A549 treated with RU486 at 1 μM for 4 hours (cell line): ENCODE measurements at places on chromosomes 2 and 18. TPM values are rescaled to one million over a fixed set of nuclear protein-coding genes. Genes with fewer than 3 reads are reported as not detected.

The ITGA4 gene
- 1.4 to 2.2 TPM (median 2.1 TPM) in 5 replicates for total RNA-seq

The TBR1 gene
- total RNA-seq = 0.09 to 0.14 TPM in 2 of 5 replicates, not detected in the others

The PLGLB1 gene
- total RNA-seq = 0.37 to 1.5 TPM (median 0.84 TPM) in 5 replicates

The RTP5 gene
- not detected in 5 replicates for total RNA-seq

The SLC11A1 gene
- total RNA-seq = 0.16 to 0.27 TPM (median 0.21 TPM) in 5 replicates

The MCEE gene
- total RNA-seq = 9.7 to 14.7 TPM (median 12.2 TPM) in 5 replicates

The CROCC2 gene
- total RNA-seq = not detected in 5 replicates

The SLC40A1 gene
- total RNA-seq = 2.1 to 4.2 TPM (median 3.3 TPM) in 5 replicates

The SLC35F6 gene
- 36.2 to 45.2 TPM (median 40.6 TPM) in 5 replicates for total RNA-seq

The CXCR1 gene
- total RNA-seq = not detected in 5 replicates

The RNF125 gene
- total RNA-seq = 0.23 to 0.59 TPM (median 0.26 TPM) in 5 replicates

The NETO1 gene
- total RNA-seq = not detected in 5 replicates

The CHRNG gene
- total RNA-seq = not detected in 5 replicates

The SNORC gene
- 5.3 to 15.8 TPM (median 9.8 TPM) in 5 replicates for total RNA-seq

The APOB gene
- 0.39 TPM in 1 of 5 replicates, not detected in the others for total RNA-seq

The SP110 gene
- total RNA-seq = 6.2 to 8.0 TPM (median 6.7 TPM) in 5 replicates

The SERPINB2 gene
- 0.17 TPM in 1 of 5 replicates, not detected in the others for total RNA-seq

The PROKR1 gene
- not detected in 5 replicates for total RNA-seq

The SLC38A11 gene
- total RNA-seq = not detected in 5 replicates

The DYNAP gene
- not detected in 5 replicates for total RNA-seq

The CCDC68 gene
- total RNA-seq = 0.92 to 3.9 TPM (median 3.4 TPM) in 5 replicates

The IL1B gene
- total RNA-seq = 0.34 to 0.58 TPM (median 0.41 TPM) in 4 of 5 replicates, not detected in the other

The CSRNP3 gene
- 0.27 TPM in 1 of 5 replicates, not detected in the others for total RNA-seq

The ZRANB3 gene
- total RNA-seq = 4.3 to 7.0 TPM (median 4.8 TPM) in 5 replicates

The NEB gene
- 0.17 to 0.47 TPM (median 0.37 TPM) in 5 replicates for total RNA-seq

The CASP8 gene
- 34.3 to 40.4 TPM (median 36.8 TPM) in 5 replicates for total RNA-seq

The LYPD1 gene
- 12.7 to 20.4 TPM (median 15.6 TPM) in 5 replicates for total RNA-seq

The NYAP2 gene
- not detected in 5 replicates for total RNA-seq

The PDE11A gene
- 0.19 to 0.61 TPM (median 0.47 TPM) in 5 replicates for total RNA-seq

The ZNF516 gene
- 2.6 to 4.5 TPM (median 3.1 TPM) in 5 replicates for total RNA-seq

The TTN gene
- under 0.01 TPM in 5 replicates for total RNA-seq

The CYP27A1 gene
- total RNA-seq = 0.10 to 0.18 TPM (median 0.17 TPM) in 5 replicates

The NGEF gene
- total RNA-seq = 15.4 to 20.7 TPM (median 16.8 TPM) in 5 replicates

The CYP27C1 gene
- total RNA-seq = 4.1 to 5.4 TPM (median 4.9 TPM) in 5 replicates

The SH3YL1 gene
- 8.3 to 11.8 TPM (median 9.0 TPM) in 5 replicates for total RNA-seq

The CABLES1 gene
- total RNA-seq = 12.2 to 14.0 TPM (median 13.3 TPM) in 5 replicates

The PER2 gene
- total RNA-seq = 2.9 to 4.6 TPM (median 3.6 TPM) in 5 replicates

The IL36G gene
- not detected in 5 replicates for total RNA-seq

The NEU4 gene
- total RNA-seq = 0.13 to 0.34 TPM (median 0.18 TPM) in 4 of 5 replicates, not detected in the other

The CD207 gene
- not detected in 5 replicates for total RNA-seq

The SERPINB4 gene
- total RNA-seq = 0.11 to 0.18 TPM (median 0.15 TPM) in 4 of 5 replicates, not detected in the other

The GYPC gene
- not detected in 5 replicates for total RNA-seq

The CNDP1 gene
- total RNA-seq = not detected in 5 replicates

The MREG gene
- 5.3 to 6.8 TPM (median 5.7 TPM) in 5 replicates for total RNA-seq

The TIMM21 gene
- total RNA-seq = 48.7 to 62.4 TPM (median 58.4 TPM) in 5 replicates

The OR6B2 gene
- total RNA-seq = not detected in 5 replicates

The FABP1 gene
- 0.74 TPM in 1 of 5 replicates, not detected in the others for total RNA-seq

The KRTCAP3 gene
- total RNA-seq = 0.66 to 1.1 TPM (median 0.73 TPM) in 5 replicates

The C1QL2 gene
- 0.07 to 0.15 TPM (median 0.11 TPM) in 4 of 5 replicates, not detected in the other for total RNA-seq

The FBXO41 gene
- total RNA-seq = 4.3 to 6.0 TPM (median 5.3 TPM) in 5 replicates

The LYPD6 gene
- total RNA-seq = 0.03 to 0.07 TPM (median 0.06 TPM) in 4 of 5 replicates, not detected in the other
